IPS DF 6.9 (cell line): ENCODE measurements at places on chromosomes 6 and 20.

DNA sequence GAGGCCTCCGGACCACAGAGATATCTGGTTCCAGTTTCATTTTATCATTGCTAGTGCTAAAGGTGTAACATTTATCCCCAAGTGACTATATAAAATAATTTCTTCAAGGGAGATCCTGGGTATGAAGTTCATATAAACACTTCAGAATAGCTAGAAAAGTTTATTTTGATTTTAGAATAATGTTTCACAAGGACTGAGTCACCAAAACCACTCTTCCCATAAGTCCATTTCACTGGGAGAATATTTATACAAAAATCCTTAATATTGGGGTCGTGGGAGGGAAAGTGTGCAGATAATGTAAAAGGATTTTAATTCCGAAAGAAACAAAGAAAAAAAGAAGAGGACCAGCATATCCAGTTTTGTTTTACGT is 128.1 kb downstream of the ISM1 start:
- DNase-seq = no peak

DNA sequence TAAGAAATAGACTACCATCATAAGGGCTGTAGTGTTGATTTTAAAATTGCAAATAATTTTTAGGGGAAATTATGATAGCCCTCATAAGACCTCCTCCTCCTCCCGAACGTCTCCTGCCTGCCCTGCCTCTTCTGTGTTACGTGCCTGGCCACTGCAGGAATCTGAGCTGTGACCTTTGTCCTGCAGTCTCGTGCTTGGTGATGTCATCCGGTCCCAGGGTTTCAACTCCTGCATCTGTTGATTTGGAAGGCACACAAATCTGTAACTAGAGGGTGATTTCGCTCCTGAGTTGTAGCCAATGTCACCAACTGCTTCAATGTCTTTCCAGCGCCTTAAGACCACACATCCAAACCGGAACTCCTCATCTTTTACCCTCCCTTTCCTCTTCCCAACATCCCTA is 163.2 kb downstream of the AIG1 start:
- no peak for DNase-seq

DNA sequence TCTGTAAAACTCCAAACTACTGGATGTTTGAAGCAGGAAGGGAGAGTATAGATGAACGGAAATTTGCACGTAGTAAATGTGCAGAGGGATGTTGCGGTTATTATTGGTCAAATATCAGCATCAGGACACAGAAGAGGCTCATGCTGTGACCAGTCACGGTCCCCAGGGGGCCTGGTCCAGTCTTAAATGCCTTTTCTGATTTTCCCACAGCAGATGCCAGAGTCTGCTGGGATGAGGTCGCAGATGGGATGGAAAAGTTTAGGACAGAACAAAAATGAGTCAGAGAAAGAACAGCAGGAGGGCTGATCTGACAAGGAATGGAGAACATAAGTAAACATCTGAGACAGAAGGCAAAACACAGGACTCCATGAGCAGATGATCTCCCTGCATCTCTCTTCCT is 11.7 kb upstream of the SIRPG start:
- DNase-seq = no peak

DNA sequence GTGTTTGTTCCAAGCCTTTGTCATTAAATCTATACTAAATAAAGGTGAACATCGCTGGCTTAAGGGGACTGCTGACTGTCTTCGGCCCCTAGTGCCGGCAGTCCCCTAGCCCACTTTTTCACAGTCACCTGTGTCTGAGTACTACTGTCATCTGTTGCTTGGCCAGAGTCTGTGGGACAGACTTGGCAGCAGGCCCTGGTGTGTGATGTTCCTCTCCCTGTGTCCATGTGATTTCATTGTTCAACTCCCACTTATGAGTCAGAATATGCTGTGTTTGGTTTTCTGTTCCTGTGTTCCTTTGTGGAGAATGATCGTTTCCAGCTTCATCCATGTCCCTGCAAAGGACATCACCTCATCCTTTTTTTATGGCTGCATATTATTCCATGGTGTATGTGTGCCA is 133.4 kb downstream of the HAO1 start:
- no peak for DNase-seq

GRCh38 chr6:89508755-89509563 is 76.0 kb downstream of the ANKRD6 start:
- DNase-seq = no peak

GRCh38 chr6:23414051-23414445 is 712.0 kb upstream of the NRSN1 start:
- DNase-seq = no peak

DNA sequence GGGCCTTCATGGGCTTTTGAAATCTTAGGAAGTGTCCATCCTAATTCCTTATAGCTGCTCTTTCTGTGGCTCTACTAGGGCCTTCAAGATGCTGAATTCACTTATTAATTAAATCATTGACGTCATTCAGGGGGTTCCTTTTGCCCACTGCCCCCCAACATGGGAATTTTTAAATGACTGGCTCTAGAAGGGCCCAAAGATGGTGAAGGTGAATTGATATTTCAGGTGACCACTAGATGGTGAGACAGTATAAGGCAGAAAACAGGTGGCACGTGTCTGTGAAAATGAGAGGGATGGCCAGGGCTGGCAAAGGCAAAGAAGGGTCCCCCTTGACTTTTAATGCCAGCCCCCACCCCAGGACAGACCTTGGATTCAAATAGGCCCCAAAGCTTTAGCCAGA is 11.8 kb downstream of the GNAS start:
- no peak for DNase-seq

GRCh38 chr6:153367021-153367420 is 235.9 kb upstream of the RGS17 start:
- no peak for DNase-seq

GRCh38 chr6:43491750-43492661 is 14.6 kb downstream of the TJAP1 start:
- no peak for DNase-seq

DNA sequence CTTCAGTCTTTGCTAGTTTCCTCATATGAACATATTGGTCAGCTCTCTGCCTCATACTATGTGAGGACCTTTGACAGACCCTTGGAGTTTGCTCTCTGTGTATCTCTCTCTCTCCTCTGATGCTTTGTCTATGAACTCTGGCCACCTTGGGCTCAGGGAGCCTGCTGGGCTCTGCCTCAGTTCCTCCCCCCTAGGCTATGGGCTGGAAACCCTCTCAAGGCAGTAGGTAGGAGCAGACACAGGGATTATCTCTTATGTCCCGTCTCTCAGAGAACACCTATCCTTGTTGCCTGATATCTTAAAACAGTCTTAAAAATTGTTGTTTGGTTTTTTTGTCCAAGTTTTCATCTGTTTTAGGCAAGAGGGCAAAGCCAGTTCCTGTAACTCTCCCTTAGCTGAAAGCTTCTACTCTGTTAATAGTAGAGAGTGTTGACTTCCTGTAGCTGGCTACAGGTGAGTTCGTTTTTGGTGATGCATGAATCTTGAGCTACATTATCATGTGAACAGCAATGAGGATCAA is 68.3 kb downstream of the BCAS1 start:
- no peak for DNase-seq

GRCh38 chr6:41756354-41756753 is 9.2 kb upstream of the PGC start:
- DNase-seq = no peak

DNA sequence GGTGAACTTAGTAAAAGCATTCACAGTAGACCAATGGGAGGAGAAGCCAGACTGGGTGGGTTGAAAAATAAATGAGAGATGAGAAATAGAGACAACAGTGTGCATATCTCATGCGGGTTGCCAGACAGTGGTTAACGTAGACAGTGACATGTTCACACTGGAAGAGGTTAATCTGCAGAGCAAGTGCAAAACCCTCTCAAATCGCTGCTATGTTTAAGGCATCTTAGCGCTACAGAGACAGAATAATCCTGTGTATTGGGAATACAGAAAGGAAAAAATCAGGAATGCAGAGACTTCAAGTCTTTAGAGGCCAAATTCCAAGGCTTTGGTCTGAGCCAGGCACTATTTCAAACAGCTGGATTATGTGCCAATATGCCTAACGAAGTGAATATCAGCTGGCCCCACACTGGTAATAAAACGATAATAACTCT is 107.1 kb downstream of the TSHZ2 start:
- DNase-seq = no peak

GRCh38 chr6:139981768-139982181 is 607.3 kb upstream of the CITED2 start:
- DNase-seq = no peak

- no peak for DNase-seq
These were observed 9.2 kb downstream of the CEP57L1 start for GRCh38 chr6:109104512-109104911.

DNA sequence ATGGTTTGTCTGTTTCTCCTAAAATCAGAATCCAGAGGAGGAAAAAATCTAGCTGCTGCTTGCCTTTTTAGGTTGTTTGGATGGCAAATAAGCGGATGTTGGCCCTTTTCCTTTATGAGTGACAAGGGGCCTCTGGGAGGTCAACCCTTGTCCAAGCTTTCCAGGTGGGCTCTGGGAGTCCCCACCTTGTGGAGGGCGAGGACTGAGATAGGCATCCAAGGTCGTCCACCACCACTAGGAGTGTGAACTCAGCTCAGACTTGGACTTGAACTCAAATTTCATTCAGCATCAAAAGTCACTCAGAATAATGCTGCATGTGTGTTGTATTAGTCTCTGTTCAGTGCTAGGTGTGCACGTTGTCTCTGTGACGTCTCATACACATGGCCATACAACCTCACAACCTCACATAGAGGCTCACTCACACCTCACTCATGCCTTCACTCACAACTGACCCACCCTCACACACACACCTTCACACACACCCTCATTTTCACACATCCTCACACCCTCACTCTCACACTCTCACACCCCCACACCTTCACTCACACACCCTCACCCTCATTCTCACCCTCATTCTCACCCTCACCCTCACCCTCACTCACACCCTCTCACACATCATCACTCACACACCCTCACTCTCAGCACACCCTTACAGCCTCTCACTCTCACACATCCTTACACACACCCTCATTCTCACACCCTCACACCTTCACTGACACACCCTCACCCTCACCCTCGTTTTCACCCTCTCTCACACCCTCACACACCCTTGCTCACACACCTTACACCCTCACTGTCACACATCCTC is 18.0 kb downstream of the DYNLT1 start:
- no peak for DNase-seq

DNA sequence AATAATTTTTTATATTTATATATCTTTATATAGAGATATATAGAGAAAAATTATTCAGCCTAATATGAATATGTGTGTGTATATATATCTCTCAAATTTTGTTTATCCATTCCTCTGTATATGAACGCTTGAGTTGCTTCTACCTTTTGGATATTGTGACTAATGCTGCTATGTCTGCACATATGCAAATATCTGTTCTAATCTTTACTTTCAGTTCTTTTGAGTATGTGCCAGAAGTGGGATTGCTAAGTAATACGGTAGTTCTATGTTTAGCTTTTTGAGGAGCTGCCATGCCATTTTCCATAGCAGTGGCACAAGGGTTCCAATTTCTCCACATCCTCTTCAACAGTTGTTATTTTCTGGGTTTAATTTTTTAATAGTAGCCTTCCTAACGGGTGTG is 72.8 kb upstream of the CEP85L start:
- no peak for DNase-seq

DNA sequence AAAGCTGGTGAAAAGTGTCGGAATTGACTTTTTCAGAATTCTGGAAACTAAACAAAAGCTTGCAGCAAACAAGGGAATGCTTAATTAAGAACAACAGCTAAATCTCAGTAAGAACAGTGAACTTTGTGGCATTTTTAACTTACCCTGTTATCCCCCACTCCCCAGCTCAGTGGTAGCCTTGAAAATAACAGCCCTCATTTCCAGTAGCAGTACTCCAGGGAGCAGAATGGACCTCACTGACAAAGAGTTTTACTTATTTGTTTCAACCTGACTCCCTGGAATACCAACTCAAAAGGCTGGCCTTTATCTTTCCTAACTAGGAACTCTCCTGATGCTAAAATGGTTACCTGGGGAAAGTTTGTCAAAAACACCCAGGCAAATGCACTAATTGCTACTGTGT is 108.9 kb downstream of the IMPG1 start:
- DNase-seq = no peak

- DNase-seq = no peak
These were observed 167.0 kb upstream of the MYLIP start for GRCh38 chr6:15961635-15962448.

- no peak for DNase-seq
These were observed 5.1 kb upstream of the DEF6 start for GRCh38 chr6:35292494-35292893.

- no peak for DNase-seq
These were observed 21.8 kb upstream of the C20orf144 start for GRCh38 chr20:33640287-33640686.

GRCh38 chr6:148523048-148523447 is 180.4 kb downstream of the SASH1 start:
- DNase-seq = no peak

GRCh38 chr6:96236471-96236870 is 220.7 kb downstream of the FUT9 start:
- DNase-seq = no peak

- no peak for DNase-seq
These were observed 66.6 kb upstream of the FAM184A start for GRCh38 chr6:119145111-119145510.

DNA sequence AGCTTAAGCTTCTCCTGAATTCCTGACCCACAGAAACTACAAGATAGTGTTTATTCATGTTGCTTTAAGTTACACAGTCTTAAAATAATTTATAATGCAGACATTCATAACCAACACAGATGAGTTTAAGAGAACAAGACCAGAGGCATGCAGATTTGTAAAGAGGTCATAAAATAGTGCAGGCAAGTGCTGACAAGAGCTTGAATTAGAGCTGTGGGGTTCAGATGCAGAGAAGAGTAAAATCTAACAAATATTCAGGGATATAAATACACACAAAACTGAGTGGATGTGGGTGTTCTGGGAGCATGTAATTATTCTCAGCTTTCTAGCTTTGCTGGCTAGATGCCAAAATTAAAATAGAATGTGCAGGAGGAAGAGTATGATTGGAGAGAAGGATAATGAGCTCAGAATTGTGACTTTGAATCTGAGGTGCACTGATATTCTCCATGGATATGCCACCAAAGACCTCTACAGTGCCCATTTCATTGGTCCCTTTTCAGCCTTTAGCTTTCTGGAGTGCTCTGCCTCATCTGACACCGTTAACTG is 291.9 kb upstream of the SGK1 start:
- no peak for DNase-seq

- DNase-seq = no peak
These were observed 65.2 kb downstream of the RIPOR3 start for GRCh38 chr20:50625986-50626677.

DNA sequence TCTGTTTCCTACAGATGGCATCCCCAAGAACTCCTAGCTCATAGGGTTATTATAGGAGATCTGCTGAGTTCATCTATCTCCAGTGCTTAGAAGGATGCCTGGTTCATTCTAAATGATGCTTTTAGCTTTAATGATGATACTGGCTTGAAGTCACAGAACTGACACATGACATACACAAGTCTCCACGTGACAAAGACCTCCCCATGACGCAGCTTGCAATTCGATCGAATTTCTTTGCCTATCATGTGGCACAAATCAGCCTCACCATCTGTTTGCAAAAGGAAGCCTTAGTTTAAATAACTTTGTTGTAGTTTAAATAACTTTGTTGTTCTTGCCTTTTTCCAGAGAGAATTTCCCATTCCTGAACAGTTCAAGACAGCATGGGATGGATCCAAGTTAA is 44.1 kb upstream of the FAM8A1 start:
- no peak for DNase-seq
